ENCODE measurements at places on chromosomes 11 and 22.

- no peak for DNase-seq
These were observed 8.9 kb downstream of the PATL1 start for GRCh38 chr11:59659981-59660380.

DNA sequence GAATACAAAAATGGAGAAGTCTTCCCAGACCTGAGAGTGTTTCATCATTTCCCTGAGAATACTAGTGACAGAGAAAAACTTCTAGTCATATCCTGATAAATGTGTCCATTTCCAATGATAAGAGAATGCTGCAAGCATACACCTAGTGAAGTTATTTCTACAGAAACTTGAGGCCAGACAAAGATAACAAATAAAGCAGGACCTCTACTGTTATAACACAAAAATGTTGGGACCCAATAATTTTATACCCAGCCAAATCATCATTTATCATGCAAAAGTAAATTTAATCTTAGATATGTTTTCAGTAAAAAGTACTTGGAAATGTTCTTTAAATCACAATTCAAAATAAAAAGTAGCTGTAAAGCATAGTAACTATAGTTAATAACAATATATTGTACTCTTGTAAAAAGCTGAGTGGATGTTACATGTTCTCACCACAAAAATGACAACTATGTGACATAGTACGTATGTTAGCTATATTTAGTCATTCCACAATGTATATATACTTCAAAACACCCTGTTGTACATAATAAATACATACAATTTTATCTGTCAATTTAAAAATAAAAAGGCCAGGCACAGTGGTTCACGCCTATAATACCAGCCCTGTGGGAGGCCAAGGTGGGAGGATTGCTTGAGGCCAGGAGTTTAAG is 12.6 kb downstream of the RRAS2 start:
- DNase-seq = no peak

GRCh38 chr11:103652013-103652412 is 384.4 kb upstream of the DDI1 start:
- DNase-seq = no peak

GRCh38 chr22:42887523-42888507 is 30.7 kb upstream of the ARFGAP3 start:
- peak; percentile 43 for DNase-seq

DNA sequence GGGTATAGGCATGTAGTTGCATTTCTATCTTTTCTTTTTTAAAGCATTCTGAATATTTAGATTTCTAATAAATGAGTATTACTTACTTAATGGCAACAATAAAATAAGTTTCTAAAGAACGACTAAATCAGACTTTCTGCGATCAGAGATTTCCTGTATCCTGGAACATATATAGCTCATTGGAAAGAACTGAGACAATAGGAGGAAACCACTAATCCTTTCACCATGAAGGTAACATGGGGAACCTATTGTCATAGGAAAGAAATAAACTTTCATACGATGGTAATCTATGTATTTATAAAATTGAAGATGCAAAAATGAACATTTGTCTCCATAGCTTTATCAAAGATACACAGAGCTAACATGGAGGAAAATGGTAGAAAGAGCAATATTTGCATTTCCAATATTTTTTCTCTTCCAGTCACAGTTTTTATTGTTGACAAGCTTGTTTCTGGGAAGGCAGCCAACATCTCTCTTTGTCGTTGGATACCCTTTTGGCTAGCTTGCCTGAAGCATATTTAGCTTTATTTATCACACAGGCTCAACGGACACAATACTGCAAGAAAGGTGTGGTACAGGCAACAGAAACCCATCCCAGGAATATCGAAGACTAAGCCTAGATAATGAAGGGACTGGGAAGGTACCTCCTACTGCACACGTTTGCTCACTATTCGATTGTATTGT is 293.3 kb upstream of the MPPED2 start:
- DNase-seq = no peak

GRCh38 chr11:126751242-126751641 is 249.3 kb downstream of the KIRREL3 start:
- no peak for DNase-seq
